ENCODE measurements at places on chromosomes 11 and 22.
A peak's percentile ranks its signal among the peaks of the same experiment; 100 is the strongest.

DNA sequence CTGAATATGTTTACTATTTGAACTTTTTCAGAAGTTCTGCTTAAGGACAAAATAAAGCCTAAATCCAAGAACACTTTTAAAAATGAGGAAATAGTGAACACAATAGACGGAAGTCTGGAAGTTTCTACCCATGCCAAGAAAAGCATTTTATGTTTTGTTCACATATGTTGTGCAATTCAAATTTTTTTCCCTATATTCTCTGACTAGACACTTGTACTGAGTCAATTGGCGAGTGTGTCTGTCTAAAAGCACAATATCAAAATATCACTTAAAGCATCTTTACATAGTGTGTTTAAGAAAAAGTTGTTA is 29.2 kb downstream of the INCENP start:
- no peak for DNase-seq

DNA sequence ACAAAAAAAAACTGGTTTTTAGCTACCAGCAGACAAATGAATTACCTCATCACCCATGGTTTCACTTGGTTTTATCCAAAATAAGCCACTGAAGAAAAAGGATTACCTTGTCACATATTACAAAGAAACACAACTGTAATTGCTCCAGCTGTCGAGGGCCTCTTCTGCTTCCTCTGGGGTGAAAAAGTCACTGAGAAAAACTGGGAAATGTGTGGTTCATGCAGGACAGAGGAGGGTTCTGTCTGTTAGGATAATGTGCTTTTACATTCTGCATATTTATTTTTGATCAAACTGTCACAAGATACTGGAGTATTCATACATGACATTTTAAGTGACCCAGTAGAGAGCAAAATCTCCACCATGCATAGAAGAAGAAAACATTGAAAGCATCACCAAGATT is 211.7 kb downstream of the NAV2 start:
- no peak for DNase-seq

- DNase-seq: no peak
These were observed 15.8 kb upstream of the CTSC start for GRCh38 chr11:88353386-88353785.

- DNase-seq: no peak
These were observed 152.9 kb upstream of the GRIA4 start for GRCh38 chr11:105456950-105457349.

DNA sequence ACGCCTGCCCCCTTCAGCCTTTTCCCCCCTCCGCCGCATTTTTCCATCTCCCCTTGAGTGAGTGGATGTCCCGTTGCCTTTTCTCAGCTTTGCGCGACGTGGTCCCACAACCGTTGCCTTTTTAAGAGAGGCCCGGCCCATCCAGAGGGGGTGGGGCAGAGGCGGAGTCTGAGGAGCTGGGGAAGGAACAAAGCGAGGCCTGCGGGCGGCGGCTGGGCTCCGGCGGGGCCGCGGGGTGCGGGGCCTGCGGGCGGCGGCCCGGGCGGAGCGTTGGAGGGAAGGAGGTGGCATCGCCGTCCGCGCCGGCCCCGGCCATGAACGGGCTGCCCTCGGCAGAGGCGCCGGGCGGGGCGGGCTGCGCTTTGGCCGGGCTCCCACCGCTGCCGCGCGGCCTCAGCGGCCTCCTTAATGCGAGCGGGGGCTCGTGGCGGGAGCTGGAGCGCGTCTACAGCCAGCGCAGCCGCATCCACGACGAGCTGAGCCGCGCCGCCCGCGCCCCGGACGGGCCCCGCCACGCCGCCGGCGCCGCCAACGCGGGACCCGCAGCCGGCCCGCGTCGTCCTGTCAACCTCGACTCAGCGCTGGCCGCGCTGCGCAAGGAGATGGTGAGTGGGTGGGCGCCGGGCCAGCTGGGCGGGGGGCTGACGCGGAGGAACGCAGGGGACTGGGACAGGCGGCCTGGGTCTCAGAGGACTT is at the start of gene FAM89B:
Gene FAM89B, plus strand, starts transcription at position 183 of the 696 bp plus-strand sequence. Its CDS starts 132 bp downstream, at position 315.
- peak; percentile 76 for DNase-seq

Data from memory B cell (primary cell).